ENCODE measurements at places on chromosomes 3 and 15.

DNA sequence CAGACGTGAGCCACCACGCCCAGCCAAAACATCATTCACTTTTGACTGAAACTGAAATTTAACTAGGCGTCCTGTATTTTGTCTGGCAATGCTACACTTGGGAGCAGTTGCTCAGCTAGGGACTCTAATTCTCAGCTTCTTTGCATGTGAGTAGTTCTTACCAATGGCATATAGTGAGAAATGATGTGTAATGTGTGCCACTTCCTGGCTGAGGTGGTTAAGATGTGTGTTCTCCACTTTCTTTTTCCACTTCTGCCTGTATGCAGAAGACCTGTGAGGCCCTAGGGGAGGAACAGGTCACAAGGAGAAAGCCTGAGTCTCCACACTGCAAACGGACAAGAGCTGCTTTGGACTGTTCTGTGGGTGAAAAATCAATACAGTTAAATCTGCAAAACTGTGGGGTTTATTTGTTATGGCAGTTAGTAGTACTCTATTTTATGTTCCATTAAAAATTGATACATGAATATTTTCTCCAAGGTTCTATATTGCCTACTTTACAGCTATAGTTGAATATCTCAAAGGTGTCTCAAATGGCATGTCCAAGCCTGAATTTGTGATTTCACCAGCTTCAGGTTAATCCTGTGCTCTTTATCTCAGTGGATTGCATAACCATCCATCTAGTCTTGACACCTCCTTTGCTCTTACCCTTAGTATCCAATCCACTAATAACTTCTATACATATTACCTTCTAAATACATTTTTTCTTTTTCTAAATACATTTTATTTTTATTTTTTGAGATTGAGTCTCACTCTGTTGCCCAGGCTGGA, 59.3 kb downstream of the NR1D2 start:
- DNase-seq = no peak

DNA sequence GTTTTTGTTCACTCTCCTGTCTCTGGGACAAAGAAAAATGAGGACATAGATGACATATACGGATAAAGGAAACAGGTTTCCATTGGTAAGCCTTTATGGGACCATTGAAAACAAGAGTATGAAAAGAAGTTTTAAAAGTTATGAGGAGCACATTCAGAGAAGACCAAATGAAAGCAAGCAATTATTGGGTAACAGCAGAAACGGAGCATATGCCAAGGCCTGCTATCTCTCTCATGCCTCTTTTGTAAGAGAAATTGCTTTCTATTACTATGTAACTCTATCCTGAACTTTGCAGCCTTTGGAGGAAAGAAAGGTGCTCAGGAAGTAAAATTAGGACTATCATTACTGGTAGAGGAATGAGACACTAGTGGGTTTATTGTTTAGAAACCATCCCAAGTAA, 14.9 kb upstream of the DPH6 start:
- no peak for DNase-seq

- no peak for DNase-seq
These were observed 96.3 kb upstream of the OXTR start for GRCh38 chr3:8865697-8866096.

DNA sequence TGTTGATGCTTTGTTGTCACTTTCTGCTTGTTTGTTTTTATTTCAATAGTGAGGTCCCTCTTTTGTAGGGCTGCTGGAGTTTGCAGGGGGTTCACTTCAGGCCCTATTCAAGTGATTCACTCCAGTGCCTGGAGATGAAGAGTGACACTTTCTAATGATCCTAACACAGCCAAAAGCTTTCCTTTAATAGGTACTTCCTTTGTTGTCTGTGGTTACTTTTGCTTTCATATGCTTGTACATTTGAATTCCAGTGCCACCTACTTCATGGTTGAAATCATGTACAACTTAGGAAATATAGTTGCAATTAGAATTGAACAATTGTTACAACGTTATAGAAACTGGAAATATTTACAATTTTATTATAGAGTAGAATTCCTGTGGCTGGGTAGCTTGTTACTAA, 466.8 kb upstream of the EPHA3 start:
- DNase-seq = no peak

- no peak for DNase-seq
These were observed 25.4 kb upstream of the DET1 start for GRCh38 chr15:88571852-88572259.

- no peak for DNase-seq
These were observed 93.8 kb downstream of the NSUN3 start for GRCh38 chr3:94156626-94157025.

DNA sequence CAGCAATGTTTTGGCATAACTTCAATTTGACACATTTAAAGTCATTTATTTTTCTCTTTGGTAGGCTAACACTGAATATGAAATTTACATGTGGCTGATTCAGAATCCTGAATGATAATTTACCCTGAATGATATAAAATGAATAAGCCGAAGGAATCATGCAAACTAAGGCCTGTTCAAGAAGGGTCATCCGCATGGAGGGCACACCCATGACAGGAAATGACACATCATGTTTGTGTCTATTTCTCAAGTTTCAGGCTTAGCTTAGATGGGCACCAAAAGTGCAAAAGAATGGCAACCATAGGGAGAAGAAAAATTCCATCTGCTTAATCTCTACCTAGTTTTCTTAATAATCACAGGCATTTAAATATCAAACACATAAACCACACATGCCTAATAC, 141.5 kb downstream of the DUT start:
- DNase-seq = no peak

GRCh38 chr3:30752970-30753369, 141.5 kb downstream of the GADL1 start:
- DNase-seq = peak; percentile 79

DNA sequence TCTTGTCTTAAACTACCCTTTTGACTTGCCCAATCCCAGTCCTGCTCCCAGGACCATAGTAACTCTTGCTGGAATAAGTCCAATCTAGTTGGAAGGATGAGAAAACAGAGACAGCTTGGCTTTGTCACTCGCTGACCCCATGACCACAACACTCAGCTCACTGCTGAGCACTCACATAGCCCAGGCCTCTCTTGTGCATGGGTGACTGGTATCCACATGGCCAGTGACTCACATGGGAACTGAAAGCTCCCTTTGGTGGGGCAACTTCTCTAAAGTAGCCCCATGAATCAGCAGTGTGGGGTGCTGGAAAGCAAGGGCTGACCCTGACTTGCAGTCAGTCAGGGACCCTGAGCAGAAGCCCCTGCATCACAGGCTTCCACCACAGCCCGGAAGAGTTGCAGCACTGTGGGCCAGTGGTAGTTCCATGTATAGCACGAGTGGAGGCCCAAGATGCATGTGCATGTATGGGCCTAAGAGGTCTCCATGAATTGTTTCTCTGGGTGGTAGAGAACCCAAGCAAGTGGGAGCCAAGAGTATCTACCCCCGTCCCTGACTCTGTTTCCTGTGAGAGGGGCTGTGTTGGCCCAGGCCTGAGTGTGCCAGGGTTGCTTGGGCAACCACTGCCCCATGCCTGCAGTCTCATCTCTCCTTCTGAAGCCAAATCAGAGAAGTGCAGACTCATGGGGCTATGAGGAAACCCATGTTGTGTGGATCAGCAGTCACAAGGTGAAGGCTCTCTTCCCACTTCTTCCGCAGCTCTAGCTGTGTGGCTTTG, 62.1 kb upstream of the XCR1 start:
- peak; percentile 86 for DNase-seq

DNA sequence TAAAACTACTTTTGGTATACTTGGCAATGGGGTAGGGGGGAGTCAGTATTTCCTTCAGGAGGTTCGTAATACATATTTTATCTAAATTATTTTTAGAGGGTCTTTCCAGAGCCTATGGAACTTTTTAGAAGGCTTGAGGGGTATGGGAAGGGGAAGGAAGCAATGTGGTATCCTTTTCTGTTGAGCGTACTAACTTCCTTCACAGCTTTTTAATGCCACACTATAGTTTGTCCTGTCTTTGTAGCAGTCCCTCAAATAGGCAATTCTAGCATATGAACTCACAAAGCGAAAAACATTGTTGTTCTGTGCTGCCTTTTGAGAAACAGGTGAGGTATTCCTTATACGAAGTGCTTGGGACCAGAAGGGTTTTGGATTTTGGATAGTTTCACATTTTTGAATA, 22.3 kb upstream of the P2RY13 start:
- no peak for DNase-seq

GRCh38 chr15:78390242-78390641, 47.8 kb upstream of the IREB2 start:
- no peak for DNase-seq

GRCh38 chr15:25797936-25798901, 64.9 kb downstream of the ATP10A start:
- DNase-seq = no peak

GRCh38 chr15:46229263-46229662, 594.4 kb downstream of the SQOR start:
- no peak for DNase-seq

GRCh38 chr15:98744506-98744905, 96.2 kb downstream of the IGF1R start:
- DNase-seq = no peak

GRCh38 chr15:95622843-95623242, 707.7 kb upstream of the NR2F2 start:
- DNase-seq = no peak

GRCh38 chr15:58994906-58995453, 7.5 kb downstream of the RNF111 start:
- no peak for DNase-seq

DNA sequence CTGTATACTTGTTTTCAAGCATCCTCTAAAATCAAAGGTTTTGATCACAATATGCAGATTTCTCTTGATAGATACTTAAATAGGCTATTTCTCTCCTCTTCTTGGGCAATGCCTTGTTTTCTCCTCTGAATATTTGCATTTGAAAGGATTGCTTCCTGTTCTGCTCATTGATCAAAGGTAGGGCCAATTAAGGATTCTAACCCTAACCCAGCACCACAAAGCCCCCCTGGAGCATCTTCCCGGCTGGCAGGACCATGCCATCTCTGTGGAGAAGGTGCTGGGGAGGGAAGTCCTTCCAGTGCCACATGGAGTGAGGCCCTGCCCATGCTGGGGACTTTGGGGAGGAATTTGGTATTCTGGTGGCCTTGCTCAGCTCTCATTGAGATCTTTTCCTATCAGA, 11.3 kb upstream of the NIPA2 start:
- DNase-seq = no peak

GRCh38 chr3:38637906-38638305, 11.6 kb downstream of the SCN5A start:
- DNase-seq = no peak

DNA sequence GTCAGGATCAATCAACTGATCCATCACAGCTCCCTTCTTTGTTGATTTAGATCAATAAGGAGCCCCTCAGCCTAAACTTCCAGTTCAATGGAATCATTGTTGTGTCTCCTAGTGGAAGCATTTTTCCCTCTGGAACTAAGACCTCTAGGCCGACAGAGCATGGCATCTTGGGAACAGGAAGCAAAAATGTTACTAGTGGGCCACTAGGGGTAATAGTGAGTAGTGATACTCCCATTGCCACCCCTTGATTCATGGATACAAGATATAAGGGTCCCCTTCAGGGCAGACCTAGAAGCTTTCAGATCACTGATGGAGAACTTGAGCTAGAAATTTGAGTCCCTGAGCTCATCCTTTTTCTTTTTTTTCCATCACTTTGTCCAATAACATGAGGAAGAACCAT, 40.4 kb upstream of the AZI2 start:
- no peak for DNase-seq
